ENCODE measurements at places on chromosomes 7 and 10.
A peak's percentile ranks its signal among the peaks of the same experiment; 100 is the strongest.

DNA sequence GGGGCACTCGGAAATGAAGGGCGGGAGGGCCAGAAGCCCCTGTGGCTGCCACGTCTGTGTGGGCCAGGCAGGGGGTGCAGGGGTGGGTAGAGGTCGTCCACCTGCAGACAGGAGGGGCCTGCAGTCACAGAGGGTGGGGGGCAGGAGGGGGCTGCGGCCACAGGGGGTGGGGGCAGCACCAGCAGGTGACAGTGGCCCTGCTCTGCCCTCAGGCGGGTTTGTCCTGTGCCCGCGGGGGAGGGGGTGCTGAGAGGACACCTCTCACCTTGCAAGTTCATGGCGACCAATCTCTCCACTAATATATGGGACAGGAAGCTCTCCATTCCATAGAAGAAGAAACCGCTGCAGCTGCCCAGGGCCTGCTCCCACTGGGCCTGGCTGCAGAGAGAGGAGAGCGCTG lies 26.6 kb upstream of the NKX6-2 start:
- no peak for DNase-seq

- DNase-seq: no peak
Observed at GRCh38 chr7:2520761-2521290, 1.3 kb downstream of the LFNG start.

DNA sequence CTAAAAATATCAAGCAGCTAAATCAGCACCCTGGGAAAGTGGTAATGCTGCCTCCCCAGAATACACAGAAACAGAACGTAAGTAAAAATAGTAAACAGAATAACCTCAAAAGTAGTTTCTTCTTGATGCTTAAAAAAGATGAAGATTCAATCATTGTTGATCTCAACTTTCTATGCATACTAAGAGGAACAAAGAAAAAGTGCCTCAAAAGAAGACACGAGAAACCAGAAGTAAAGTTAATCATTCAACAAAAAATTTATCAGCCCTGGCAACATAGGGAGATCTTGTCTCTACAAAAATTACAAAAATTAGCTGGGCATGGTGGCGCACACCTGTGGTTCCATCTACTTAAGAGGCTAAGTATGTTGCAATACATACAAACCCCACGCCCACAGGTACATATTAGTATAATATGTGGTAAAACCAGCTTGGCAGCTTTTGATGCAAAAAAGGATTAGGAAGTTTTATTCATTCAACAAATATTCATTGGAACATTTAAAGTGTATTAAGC lies 153.7 kb downstream of the NRBF2 start:
- DNase-seq: no peak

DNA sequence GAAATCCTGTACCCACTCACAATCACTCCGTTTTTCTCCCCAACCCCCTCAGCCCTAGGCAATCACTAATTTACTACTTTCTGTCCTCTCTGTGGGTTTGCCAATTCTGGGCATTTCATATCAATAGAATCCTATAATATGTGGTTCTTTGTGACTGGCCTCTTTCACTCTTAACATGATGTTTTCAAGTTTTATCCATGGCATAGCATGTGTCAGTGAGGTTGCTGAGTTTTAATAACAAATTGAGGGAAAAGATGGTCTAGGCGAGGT lies 11.9 kb downstream of the PLAU start:
- no peak for DNase-seq

GRCh38 chr10:129063877-129064276 lies 403.2 kb upstream of the MGMT start:
- no peak for DNase-seq

DNA sequence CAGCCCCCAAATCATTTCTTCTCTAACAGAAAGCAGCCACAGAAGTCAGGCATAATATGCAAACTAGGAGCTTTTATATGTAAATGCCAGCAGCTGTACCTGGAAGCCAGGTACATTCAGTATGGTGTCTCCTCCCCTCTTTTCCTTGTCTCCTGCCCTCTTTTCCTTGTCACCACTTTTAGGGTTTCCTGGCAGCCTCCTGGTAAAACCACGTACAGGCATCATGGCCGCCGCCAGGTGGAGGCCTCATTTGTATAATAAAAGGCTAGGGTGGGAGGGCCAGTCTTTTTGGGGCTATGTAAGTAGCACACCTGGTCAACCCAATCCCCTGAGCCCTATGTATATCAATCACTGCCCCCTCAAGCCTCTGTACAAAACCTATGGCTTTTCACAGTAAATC lies 28.7 kb downstream of the PDZD8 start:
- no peak for DNase-seq

GRCh38 chr7:107933386-107934013 lies 42.5 kb downstream of the DLD start:
- no peak for DNase-seq

DNA sequence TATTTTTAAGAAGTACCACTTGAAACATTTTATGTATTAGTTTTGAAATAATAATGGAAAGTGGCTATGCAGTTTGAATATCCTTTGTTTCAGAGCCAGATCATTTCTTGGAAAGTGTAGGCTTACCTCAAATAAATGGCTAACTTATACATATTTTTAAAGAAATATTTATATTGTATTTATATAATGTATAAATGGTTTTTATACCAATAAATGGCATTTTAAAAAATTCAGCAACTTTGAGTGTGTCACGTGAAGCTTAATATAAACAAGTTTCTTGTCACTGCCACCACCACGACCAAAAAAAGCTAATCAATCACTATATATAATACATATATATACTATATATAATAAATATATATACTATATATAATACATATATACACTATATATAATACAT lies 4.8 kb downstream of the IL6 start:
- no peak for DNase-seq

GRCh38 chr7:140691376-140692045 lies 5.0 kb upstream of the NDUFB2 start:
- no peak for DNase-seq

DNA sequence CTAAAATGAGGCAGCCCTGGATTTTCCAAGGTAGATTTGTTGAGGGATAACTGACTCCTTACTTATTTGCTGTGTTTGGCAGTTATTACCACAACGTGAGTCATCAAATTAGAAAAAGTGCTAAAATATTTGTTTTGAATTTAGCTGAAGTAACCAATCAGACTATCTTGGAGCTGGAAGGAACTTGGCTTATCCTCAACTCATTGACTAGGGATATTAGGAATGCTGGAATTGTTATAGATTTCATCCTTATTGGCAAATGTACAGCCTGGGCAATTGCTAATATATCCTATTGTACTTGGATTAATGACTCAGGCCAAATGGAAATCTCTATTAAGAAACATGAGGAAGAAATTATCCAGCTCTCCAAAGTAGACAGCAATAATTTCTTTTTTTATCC lies 1189.0 kb upstream of the LRRN3 start:
- DNase-seq: no peak

- DNase-seq: peak; percentile 33
Observed at GRCh38 chr10:86688398-86688921, 20.1 kb downstream of the LDB3 start.

GRCh38 chr7:89661876-89662275 lies 492.4 kb upstream of the STEAP1 start:
- DNase-seq: no peak

- DNase-seq: no peak
Observed at GRCh38 chr10:88237896-88238614, 345.1 kb downstream of the RNLS start.

DNA sequence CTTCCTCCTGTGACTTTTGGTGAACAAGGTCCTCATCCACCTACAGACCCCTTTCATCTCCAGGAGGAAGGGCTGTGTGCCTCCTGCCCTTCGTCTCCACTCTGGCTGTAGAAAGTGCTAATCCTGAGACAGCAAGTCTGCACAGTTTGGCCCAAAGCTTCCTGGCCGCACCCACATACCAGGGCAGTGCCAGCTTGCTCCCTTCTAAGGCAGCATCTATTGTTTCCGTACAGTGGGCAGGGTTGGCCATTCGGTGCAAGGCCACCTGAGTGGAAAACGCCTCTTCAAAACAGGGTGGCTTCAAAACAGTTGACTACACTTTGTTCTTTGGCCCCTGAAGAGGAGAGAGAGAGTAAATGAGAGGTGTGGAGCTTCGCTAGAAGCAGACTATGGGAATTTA lies 134.1 kb upstream of the KLF14 start:
- no peak for DNase-seq

GRCh38 chr10:66783316-66783715 lies 142.5 kb upstream of the LRRTM3 start:
- no peak for DNase-seq

- no peak for DNase-seq
Observed at GRCh38 chr7:51220226-51220625, 96.4 kb downstream of the COBL start.

GRCh38 chr7:17557251-17557671 lies 258.8 kb downstream of the AHR start:
- DNase-seq: no peak

- DNase-seq: no peak
Observed at GRCh38 chr7:36303202-36304098, 86.2 kb upstream of the ANLN start.

DNA sequence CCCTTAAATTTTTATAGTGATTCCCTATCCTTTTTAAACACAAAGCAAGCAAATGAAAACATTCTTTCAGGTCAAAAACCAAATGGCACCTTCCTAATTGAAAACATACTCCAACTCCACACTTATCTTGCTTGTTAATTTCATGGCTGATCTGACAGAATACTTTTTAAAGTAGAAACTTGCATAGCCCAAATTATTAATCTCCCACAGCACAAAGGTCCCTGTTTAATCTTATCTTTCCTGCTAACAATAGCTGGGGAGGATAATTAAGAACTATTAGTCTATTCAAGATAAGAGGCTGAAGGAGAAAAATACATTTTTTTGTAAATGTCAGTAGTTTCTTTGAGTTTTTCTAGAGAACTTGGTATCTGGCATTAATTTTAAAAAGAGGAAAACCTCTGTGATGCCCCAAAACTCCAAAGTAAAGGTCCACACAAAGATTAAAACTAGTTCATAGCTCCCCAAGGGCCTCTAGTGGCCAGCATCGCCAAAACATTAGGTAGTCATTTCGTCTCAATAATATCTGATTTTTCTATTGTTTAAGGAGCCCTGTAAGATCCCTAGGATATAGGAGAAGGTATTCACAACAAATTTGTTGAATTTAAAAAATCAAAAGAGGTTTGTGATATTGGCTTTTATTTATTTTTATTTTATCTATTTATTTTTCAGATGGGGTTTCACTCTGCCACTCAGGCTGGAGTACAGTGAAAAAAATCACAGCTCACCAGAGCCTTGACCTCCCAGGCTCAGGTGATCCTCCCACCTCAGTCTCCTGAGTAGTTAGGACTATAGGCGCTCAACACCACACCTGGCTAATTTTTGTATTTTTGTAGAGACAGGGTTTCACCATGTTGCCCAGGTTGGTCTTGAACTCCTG lies 14.7 kb downstream of the CDNF start:
- DNase-seq: peak; percentile 44

GRCh38 chr7:143388491-143389101 lies 7.5 kb downstream of the ZYX start:
- no peak for DNase-seq

GRCh38 chr10:61284222-61284890 lies 168.8 kb downstream of the TMEM26 start:
- peak; percentile 24 for DNase-seq

DNA sequence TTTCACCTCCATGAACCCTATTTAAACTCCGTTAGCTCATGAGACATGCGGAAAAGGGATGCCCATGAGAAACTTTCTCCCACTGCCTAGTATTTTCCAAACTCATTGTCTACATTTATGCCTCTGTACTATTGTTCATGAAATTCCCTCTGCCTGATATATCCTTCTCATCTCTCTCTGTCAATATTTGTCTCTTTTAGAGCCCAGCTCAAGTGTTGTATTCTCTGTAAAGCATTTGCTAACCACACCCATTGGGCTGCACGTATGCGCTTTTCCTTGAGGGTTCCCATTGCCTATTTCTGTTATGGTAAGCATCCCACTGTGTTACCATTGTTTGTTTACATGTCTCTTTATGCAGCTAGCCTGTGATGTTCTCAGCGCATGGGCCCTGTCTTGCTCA lies 211.4 kb downstream of the MDFIC start:
- no peak for DNase-seq

GRCh38 chr7:76231071-76231470 lies 29.4 kb downstream of the SRRM3 start:
- no peak for DNase-seq

DNA sequence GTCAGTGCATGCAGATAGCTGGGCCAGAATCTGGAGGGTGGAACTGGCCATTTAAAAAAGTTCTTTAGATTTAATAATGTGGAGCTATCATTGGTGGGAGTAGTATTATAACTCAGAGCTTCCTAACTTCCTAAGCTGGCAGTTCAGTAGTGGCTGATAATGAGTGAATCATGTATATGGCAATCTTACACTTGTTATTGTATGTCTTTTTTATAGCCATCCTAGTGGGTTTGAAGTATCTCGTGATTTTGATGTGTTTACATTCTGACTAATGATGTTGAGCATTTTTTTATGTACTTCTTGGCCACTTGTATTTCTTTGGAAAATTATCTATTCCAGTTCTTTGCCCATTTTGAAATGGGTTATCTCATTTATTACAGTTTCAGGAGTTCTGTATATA lies 15.4 kb downstream of the TFAM start:
- DNase-seq: no peak

DNA sequence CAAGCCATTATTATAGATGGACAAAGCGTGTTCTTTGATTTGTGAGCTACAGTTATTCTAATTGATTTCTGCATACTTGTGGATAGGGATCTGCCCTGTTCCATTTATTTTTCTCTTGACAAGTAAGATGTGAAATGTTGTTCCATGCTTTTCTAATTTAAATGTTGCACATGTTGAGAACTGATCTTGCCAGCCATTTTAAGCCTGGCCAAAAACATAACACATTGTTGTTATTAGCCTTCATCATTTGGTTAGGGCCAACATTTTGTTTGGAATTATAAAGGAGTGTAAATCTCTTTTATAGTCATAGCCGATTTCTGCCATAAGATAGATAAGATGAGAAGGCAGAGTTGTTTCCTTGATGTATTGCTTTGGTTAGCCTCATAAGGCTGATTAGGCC lies 117.0 kb downstream of the WNT2 start:
- no peak for DNase-seq

DNA sequence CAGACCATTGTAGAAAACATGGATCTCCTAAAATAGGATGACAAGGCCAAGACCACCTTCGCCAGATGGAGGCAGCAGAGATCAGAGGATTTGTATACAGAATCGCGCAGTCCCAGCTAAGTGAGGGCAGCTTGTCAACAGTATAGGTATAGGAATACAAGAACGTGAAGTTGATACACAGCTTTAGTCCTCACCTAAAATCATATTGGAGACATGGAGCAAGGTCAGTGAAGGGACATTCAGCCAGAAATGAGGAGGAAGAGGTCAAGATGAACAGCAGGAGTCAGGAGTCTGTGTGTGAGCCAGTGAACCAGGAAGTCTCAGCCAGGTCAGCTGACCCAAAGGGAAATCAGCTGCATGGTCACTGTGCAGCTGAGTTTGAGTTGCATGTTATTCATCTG lies 263.4 kb upstream of the PRKCQ start:
- DNase-seq: no peak

- DNase-seq: no peak
Observed at GRCh38 chr7:158348446-158348845, 239.2 kb downstream of the PTPRN2 start.

GRCh38 chr10:126011995-126012394 lies 115.6 kb downstream of the FANK1 start:
- no peak for DNase-seq

Measured in naive B cell (primary cell).